ENCODE measurements at places on chromosomes 12 and 14. TPM values are rescaled to one million over a fixed set of nuclear protein-coding genes. Genes with fewer than 3 reads are reported as not detected.

RNASE3 gene
- total RNA-seq: not detected

RFX4 gene
- total RNA-seq: not detected

SLCO1B3 gene
- total RNA-seq: 16.2 TPM

TPPP2 gene
- not detected for total RNA-seq

HAL gene
- total RNA-seq: 0.36 TPM

TMEM30B gene
- 0.09 TPM for total RNA-seq

NUAK1 gene
- total RNA-seq: 8.5 TPM

RASAL1 gene
- total RNA-seq: 0.17 TPM

CATSPERB gene
- total RNA-seq: not detected

GALNT16 gene
- 3.7 TPM for total RNA-seq

GALNT8 gene
- total RNA-seq: not detected

OVCH1 gene
- not detected for total RNA-seq

ITGB7 gene
- total RNA-seq: 0.35 TPM

SLC25A47 gene
- total RNA-seq: not detected

REM2 gene
- 0.26 TPM for total RNA-seq

KCNH5 gene
- not detected for total RNA-seq

AQP6 gene
- not detected for total RNA-seq

C12orf54 gene
- not detected for total RNA-seq

HSPB8 gene
- total RNA-seq: 13.5 TPM

ANGEL1 gene
- 6.9 TPM for total RNA-seq

LMNTD1 gene
- not detected for total RNA-seq

NOVA1 gene
- 3.5 TPM for total RNA-seq

GZMB gene
- not detected for total RNA-seq

LRRIQ1 gene
- 1.3 TPM for total RNA-seq

GPX2 gene
- total RNA-seq: 281 TPM

INSM2 gene
- not detected for total RNA-seq

CPNE6 gene
- total RNA-seq: not detected

C1QL4 gene
- total RNA-seq: 6.4 TPM

CLEC14A gene
- total RNA-seq: not detected

KRT1 gene
- total RNA-seq: not detected

ASB2 gene
- total RNA-seq: 0.80 TPM

KRT74 gene
- not detected for total RNA-seq

GPR65 gene
- total RNA-seq: not detected

TAS2R50 gene
- total RNA-seq: not detected

FITM1 gene
- not detected for total RNA-seq

ABCB9 gene
- 9.8 TPM for total RNA-seq

TC2N gene
- total RNA-seq: 0.54 TPM

RPL10L gene
- not detected for total RNA-seq

CAPZA3 gene
- not detected for total RNA-seq

KCNC2 gene
- not detected for total RNA-seq

SUOX gene
- total RNA-seq: 7.7 TPM

FOXN4 gene
- total RNA-seq: not detected

DAZAP2 gene
- 335 TPM for total RNA-seq

HOTAIR gene
- total RNA-seq: 0.23 TPM

SERPINA10 gene
- total RNA-seq: not detected

PZP gene
- not detected for total RNA-seq

VDR gene
- total RNA-seq: 3.2 TPM

DDN gene
- total RNA-seq: 0.56 TPM

KERA gene
- not detected for total RNA-seq

SERPINA4 gene
- total RNA-seq: not detected

CCDC175 gene
- total RNA-seq: not detected

AKAP5 gene
- total RNA-seq: 0.68 TPM

MAPKAPK5 gene
- total RNA-seq: 58.7 TPM

KITLG gene
- total RNA-seq: 11.1 TPM
